ENCODE measurements at places on chromosomes 2 and 18. TPM values are rescaled to one million over a fixed set of nuclear protein-coding genes. Genes with fewer than 3 reads are reported as not detected.

- no peaks in the 10 kb centered on the region for H3K36me3 ChIP-seq
- no peaks in the 10 kb centered on the region for H3K27me3 ChIP-seq
- no peak overlapping the region for H3K27ac ChIP-seq
- DNase-seq: no peak
Observed at GRCh38 chr18:5380586-5380985, 85.1 kb upstream of the ZBTB14 start.

GRCh38 chr18:75652528-75652927 lies 225.0 kb upstream of the SMIM21 start:
- H3K36me3 ChIP-seq: no peaks in the 10 kb centered on the region
- H3K27ac ChIP-seq: no peak overlapping the region
- H3K27me3 ChIP-seq: no peaks in the 10 kb centered on the region
- no peaks in the 10 kb centered on the region for H3K4me1 ChIP-seq
- no peak for DNase-seq

FRZB gene
- not detected for polyA plus RNA-seq

DNA sequence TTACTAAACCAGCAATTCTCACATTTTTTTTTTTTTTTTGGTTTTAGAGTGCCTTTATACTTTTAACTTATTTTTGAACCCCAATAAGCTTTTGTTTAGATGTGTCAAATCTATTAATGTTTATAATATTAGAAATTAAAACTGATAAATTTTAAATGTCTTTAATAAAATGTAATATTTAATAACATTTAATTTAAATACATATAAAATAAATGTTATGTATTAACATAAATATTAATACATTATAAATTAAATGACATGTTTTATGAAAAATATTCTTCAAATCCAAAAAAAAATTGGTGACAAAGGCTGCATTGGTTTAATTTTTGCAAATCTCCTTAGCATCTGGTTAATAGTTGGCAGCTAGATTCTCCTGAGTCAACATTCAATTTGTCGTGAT lies 163.7 kb downstream of the PRPF40A start:
- peaks cover 13% of the 10 kb centered on the region for H3K4me1 ChIP-seq
- no peak overlapping the region for H3K4me3 ChIP-seq
- H3K27ac ChIP-seq: no peak overlapping the region
- H3K27me3 ChIP-seq: no peaks in the 10 kb centered on the region
- no peak for DNase-seq

GRCh38 chr2:40359811-40360210 lies 92.1 kb downstream of the SLC8A1 start:
- no peaks in the 10 kb centered on the region for H3K36me3 ChIP-seq
- H3K4me3 ChIP-seq: no peak overlapping the region
- no peak overlapping the region for H3K27ac ChIP-seq

GRCh38 chr2:143730155-143730952 lies 601.1 kb downstream of the ARHGAP15 start:
- H3K27me3 ChIP-seq: no peaks in the 10 kb centered on the region
- DNase-seq: no peak
- H3K27ac ChIP-seq: peak overlapping the region; percentile 83
- no peak overlapping the region for H3K4me3 ChIP-seq
- H3K4me1 ChIP-seq: peaks cover 40% of the 10 kb centered on the region

DNA sequence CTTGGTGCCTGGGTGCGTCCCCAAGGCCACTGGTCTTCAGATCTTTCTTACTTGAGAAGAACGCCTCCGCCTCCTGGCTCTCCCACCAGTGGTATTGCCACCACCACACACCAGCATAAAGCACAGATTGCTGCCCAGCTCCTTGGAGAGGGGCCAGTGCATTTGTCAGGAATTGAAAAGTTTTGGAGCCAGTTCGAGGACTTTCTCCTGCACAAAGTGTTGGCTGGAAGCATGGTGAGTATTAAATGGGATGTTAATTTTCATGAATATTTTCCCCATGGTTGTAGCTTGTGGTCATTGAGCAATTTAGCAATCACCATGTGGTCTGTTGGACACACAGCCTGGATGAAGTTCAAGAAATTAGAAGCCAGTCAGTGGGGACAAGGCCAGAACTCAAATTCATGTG lies 684.6 kb upstream of the FANCL start:
- H3K4me3 ChIP-seq: no peak overlapping the region
- H3K36me3 ChIP-seq: no peaks in the 10 kb centered on the region
- DNase-seq: no peak
- H3K27me3 ChIP-seq: no peaks in the 10 kb centered on the region
- H3K4me1 ChIP-seq: no peaks in the 10 kb centered on the region
- no peak overlapping the region for H3K27ac ChIP-seq

DNA sequence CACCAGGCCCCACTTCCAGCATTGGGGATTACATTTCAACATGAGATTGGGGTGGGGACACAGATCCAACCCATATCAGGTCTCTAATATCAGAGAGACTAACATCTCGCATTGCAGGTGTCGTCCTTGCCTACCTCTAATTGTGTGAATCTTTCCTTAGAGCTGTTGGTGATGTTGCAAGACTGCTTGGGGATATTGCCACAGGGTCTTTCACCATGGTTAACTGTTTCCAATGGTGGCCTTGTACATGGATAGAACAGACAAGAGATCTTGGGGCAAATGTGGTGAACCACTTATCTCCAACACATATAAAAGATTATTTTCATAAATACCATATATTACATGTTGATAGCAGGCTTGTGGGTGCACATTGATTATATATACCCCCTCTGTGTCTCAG lies 270.3 kb upstream of the LINC00305 start:
- H3K27ac ChIP-seq: no peak overlapping the region
- no peaks in the 10 kb centered on the region for H3K36me3 ChIP-seq
- no peaks in the 10 kb centered on the region for H3K4me1 ChIP-seq

GRCh38 chr18:34158881-34159690 lies 65.6 kb downstream of the NOL4 start:
- peaks cover 13% of the 10 kb centered on the region for H3K27me3 ChIP-seq
- DNase-seq: no peak
- H3K4me3 ChIP-seq: no peak overlapping the region
- no peak overlapping the region for H3K27ac ChIP-seq
- no peaks in the 10 kb centered on the region for H3K4me1 ChIP-seq
- no peaks in the 10 kb centered on the region for H3K36me3 ChIP-seq

ACTG2 gene
- not detected for polyA plus RNA-seq

ARHGAP28 gene
- polyA plus RNA-seq: 0.43 TPM

FBXO15 gene
- 0.11 TPM for polyA plus RNA-seq

ANXA4 gene
- polyA plus RNA-seq: 268 TPM

DNA sequence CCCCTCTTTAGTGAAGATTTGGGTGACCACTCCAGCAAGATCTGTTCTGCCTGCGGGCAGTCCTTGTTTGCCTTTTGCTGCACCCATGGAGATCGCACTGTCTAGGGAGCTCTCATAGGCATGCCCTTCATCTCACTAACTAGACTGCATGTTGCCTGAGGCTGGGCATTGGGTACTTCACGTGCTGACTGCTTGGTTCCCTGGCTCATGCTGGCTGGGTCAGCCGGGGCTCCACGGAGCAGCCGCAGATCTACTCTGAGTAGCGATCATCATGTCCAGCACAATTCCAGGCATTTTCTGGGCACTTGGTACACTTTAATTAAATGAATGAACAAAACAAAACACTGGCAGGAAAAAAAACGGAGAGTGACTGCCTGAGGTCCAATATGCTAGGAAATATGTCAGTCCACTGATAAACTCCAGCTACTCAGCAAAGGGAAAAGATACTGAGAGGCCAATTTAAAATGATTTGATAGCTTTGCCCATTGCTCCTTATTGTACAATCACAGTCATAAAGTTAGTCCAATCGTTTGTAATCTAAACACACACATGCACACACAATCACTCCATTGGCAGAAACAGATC lies 220.3 kb downstream of the C1D start:
- DNase-seq: no peak
- no peaks in the 10 kb centered on the region for H3K36me3 ChIP-seq
- H3K4me1 ChIP-seq: peaks cover 4% of the 10 kb centered on the region
- H3K27ac ChIP-seq: no peak overlapping the region

All from keratinocyte (primary cell).